ENCODE measurements at places on chromosomes 4 and X. TPM values are rescaled to one million over a fixed set of nuclear protein-coding genes. Genes with fewer than 3 reads are reported as not detected.
A peak's percentile ranks its signal among the peaks of the same experiment; 100 is the strongest.

- no peak for DNase-seq
Observed at GRCh38 chrX:39952989-39953388, 144.8 kb downstream of the BCOR start.

Gene CXCR3
- total RNA-seq: not detected

Gene CPEB2
- 40.0 TPM for total RNA-seq

DNA sequence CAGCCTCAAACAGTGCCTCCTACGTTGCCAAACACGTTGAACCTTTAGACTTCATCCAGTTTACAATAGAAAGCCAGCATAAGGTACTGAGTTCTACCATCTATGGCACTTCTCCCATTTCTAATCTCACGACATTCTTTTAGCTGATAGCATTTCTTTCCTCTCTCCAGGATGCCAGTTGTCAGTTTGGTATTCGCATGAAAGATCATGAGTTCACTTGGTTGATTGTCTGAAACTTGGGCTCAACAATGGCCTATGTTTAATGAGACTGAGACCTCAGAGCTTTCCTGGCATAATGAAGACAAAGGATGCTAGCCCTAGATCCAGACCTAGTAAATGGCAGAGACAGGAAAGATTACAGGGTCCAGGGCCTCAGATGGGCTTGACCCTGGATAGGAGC lies 69.2 kb upstream of the SPRY1 start:
- no peak for DNase-seq

DNA sequence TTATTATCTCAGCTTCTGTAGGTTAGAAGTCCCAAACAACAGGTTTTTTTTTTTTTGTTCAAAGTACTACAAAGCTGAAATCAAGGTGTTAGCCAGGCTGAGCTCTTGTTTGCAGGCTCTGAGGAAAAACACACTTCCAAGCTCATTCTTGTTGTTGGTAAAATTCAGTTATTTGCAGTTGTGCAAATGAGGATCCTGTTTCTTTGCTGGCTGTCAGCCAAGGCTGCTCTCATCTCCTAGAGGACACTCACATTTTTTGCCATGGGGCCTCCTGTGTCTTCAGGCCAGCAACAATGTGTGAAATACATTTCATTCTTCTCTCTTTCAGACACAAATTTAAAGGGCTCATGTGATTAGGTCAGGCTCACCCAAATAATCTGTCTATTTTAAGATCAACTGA lies 60.3 kb upstream of the HSD17B10 start:
- DNase-seq: peak; percentile 41

GRCh38 chrX:7362111-7362510 lies 214.2 kb upstream of the PUDP start:
- DNase-seq: no peak

DNA sequence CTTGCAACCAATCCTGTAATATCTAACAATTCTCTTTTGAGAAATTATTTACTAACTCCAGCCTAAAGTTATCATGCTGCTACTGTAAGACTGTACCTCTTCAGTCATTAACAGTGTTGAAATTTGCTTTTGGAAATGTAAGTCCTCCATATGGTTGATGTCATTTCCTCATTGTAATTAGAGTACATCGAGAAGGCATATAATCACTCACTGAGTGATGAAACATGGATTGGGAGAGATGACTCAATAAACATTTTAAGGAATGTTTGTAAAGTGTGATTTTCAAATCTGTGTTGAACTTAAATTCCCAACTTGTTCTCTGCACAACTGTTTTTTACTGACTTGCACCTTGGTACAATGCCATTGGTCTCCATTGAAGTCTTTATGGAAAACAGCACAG lies 61.2 kb downstream of the HMGB2 start:
- DNase-seq: no peak

GRCh38 chrX:103656617-103657016 lies 27.8 kb downstream of the TCEAL1 start:
- DNase-seq: peak; percentile 73

Gene NLGN3
- 0.24 TPM for total RNA-seq

Gene MAGEA10
- not detected for total RNA-seq

Gene SSX1
- total RNA-seq: not detected

- DNase-seq: no peak
Observed at GRCh38 chr4:109877400-109877799, 29.5 kb downstream of the LRIT3 start.

DNA sequence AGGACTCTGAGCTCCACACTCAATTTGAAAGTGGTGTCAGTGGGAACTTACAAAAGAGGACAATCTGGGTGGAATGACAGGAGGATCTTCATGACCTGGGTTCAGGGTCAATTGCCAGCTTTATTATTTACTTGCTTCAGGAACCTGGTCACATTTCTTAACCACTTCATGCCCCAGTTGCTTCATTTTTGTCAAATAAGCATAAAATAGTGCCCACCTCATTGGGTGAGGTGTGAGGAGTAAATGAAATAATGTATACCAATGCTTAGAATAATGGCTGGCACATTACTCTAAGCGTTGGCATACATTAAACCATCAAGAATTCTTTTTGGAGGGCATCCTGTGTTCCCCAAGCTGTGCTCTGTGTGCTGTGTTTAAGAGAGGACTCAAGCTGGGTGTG lies 19.4 kb downstream of the VGLL1 start:
- no peak for DNase-seq

DNA sequence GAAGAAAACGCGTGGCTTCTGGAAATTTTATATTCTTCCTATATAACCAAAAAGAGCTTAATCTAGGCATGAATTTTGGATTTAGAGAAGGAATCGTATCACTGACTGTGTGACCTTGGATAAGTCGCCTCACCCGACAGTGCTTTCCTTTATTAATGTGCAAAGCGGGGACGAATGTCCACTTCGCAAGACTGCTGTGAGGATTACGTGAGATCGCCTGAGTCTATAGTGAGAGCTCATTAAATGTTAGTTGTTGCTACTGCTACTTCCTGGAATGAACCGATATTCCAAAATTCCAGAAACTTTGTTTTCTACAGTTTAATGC lies 448 bp upstream of the TBC1D8B start:
- DNase-seq: no peak

DNA sequence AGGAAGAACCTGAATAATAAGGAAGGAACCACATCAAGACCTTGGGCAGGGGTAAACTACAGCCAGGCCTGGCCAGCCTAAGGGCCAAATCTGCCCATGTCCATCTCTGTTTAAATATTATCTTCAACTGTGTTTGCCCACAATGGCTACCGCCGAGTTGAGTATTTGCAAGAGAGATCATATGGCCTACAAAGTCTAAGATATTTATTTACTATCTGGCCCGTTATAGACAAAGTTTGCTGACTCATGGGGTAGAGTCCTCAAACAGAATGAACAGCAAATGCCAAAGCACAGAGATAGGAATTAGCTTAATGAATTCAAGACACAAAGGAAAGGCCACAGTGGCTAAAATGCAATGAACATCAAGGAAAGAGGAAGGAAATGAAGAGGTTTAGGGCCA lies 44.8 kb downstream of the RPS6KA3 start:
- DNase-seq: no peak

GRCh38 chr4:73621357-73621756 lies 1.1 kb upstream of the RASSF6 start:
- DNase-seq: no peak

GRCh38 chrX:84873176-84873575 lies 130.5 kb upstream of the APOOL start:
- no peak for DNase-seq

Gene DMRTC1B
- total RNA-seq: not detected

Gene IL15
- total RNA-seq: 6.0 TPM

GRCh38 chr4:124694306-124694705 lies 18.2 kb downstream of the ANKRD50 start:
- no peak for DNase-seq

Gene VCX3A
- total RNA-seq: not detected

GRCh38 chr4:68717999-68718398 lies 47.5 kb upstream of the UGT2B15 start:
- no peak for DNase-seq

- no peak for DNase-seq
Observed at GRCh38 chr4:54703182-54703581, 45.4 kb downstream of the KIT start.

GRCh38 chr4:71729856-71730255 lies 54.0 kb downstream of the GC start:
- no peak for DNase-seq

DNA sequence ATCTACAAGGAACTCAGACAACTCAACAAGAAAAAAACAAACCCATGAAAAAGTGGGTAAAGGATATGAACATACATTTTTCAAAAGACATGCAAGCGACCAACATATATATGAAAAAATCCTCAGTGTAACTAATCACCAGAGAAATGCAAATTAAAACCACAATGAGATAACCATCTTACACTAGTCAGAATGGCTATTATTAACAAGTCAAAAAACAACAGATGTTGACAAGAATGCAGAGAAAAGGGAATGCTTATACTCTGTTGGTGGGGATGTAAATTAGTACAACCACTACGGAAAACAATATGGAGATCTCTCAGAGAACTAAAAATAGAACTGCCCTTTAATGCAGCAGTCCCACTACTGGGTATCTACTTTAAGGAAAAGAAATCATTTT lies 12.1 kb downstream of the NIPAL1 start:
- DNase-seq: no peak

DNA sequence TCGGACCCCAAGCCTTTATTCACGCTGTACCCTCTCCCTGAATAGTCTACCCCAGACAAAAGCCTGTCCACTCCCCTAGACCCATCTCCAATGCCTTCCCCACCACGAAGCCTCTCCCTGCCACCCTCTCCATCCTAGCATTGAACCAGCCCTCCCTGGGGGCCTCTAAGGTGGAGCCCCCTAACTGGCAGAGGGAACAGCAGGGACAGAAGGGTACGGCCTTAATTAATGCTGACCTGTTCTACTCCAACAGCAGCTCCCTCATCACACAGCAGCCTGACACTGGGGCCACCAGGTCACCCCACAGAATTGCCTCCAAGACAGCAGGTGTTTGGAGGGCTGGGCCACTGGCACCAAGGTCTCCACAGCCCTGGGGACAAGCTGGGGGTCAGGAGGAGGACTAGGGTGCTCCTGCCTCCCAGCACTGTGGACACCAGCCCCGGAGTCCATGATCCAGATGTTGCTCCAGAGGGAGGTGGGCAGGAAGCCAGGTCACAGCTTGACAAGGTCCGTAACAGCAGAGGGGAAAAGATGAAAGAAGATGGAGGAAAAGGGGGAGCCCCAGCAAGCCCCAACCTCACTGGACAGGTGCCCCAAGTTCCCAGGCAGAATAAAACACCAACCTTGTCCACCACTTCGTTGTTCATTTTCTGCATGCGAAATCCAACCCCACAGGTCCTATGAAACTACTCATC lies 3.7 kb downstream of the CRMP1 start:
- DNase-seq: no peak

- peak; percentile 63 for DNase-seq
Observed at GRCh38 chrX:120358737-120359456, 3.0 kb upstream of the ATP1B4 start.

Gene SOWAHB
- 0.05 TPM for total RNA-seq

GRCh38 chr4:106569146-106570031 lies 200.8 kb upstream of the GIMD1 start:
- no peak for DNase-seq

DNA sequence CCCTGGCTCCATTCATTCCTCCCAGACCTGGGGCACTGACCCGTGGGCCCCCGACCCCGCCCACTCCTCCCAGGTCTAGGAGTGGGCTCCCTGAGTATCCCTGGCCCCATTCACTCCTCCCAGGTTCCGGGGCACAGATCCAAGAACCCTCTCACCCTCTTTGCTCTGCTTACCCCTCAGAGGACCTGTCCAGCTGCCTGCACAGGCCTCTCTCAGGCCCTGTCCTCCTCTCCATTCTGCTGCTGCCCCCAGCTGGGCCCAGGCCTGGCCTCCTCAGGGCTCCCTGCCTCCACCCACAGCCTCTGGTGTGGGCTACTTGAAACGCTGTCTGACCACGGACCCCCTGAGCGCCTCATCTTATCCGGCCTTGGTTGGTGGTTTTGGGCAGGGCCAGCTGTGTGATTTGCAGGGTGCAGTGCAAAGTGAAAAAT lies 217.7 kb upstream of the PSAPL1 start:
- DNase-seq: no peak

DNA sequence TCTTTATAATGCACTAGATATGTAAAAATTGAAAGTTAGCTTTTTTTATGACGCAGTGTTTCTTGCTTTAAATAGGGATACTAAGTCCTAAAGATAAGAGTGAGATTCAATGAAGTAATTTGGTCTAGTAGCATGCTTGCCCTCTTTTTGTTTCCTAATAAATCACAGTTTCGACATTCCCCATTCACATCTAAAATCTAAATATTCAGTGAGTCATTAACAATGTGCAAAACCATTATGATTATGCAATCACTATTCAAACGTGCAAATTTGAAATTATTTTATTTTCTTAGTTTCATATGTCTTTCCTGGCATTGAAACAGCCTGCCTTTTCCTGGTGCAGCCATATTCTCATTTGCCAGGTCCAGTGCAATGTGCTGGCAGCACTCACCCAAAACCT lies 1350.5 kb upstream of the PABPC4L start:
- no peak for DNase-seq

DNA sequence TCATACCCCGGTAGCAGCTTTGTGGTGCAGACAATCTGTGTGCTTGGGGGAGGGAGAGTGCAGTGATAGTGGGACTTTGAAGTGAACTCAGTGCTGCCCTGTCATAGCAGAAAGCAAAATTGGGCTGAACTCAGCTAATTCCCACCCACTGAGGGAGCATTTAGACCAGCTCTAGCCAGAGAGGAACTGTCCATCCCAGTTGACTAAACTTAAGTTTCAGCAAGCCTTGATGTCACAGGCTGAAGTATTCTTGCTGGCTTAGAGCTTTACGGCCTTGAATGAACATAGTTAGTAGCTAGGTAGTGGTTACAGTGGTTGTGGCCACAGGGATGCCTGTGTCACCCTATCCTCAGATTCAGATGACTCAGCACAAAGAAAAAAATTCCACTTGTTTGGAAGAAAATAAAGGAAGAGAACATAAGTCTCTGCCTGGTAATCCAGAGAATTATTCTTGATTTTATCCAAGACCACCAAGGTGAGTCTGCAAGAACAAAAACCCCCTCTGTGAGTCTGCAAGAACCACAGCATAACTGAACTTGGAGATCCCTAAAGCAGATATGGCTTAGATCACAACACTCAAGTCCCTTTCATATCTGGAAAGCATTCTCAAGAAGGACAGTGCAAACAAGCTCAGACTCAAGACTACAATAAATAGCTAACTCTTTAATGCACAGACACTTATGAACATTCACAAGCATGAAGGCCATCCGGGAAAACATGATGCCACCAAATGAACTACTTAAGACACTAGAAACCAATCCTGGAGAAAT lies 39.4 kb downstream of the ADH7 start:
- peak; percentile 70 for DNase-seq

- DNase-seq: no peak
Observed at GRCh38 chr4:105490523-105490922, 16.7 kb upstream of the PPA2 start.
